ENCODE measurements at places on chromosomes 12 and 14.
A peak's percentile ranks its signal among the peaks of the same experiment; 100 is the strongest.

GRCh38 chr12:79901506-79901905 lies 33.4 kb downstream of the PPP1R12A start:
- DNase-seq, result no peak

DNA sequence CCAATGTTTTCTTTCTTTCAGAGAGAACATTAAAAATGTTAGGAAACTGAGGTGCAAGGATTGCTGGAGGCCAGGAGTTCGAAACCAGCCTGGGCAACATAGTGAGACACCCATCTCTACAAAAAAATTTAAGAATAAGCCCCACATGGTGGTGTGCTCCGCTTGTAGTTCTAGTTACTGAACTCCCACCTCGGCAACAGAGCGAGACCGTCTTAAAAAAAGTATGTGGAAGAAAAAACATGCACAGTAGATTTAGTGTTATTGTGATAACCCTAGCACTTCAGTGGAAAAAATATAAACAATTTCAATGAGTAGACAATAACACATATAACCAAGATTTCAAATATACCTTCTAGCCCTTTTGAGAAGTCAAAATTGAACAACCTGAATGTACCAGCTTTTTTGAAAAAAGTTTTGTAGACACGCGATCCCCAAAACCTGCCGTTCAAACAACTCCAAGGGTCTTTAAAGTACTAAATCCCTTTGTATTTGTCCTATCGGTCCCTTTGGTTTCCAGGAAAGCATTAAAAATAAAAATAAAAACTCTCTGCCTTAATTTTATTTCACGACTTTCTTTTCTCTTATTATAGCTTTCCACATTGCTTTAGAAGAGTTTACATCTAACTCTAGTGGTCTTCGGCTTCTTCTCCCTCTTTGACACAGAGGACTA lies 1.0 kb upstream of the ANO6 start:
- DNase-seq, result no peak

DNA sequence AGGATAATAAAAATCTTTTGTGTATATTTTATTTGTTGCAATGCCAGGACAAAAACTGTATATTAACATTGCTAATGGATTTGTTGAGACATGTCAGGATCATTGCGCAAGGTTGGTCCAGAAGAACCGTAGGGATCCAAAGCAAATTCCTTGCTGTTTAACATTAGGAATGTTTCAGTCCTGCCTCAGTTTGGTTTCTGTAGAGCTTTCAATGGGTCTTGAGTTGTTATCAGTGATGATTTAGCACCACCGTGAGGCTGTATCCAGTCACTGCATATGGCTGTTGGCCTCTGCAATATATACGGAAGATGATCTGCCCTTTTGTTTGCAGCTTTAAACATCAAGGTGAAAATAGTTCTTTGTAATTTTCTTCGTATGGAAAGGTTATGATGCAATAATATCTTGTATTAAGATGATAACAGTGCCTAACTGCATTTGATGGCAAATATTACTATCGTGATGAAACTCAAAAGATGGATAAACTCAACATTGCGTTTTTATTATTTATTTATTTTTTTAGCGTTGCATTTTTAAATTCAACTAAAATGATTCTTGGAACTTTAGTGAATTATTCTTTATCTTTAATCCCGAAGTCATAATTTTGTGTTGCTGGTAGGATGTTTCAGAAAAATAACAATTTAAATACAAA lies 231.2 kb downstream of the AKAP6 start:
- no peak for DNase-seq

DNA sequence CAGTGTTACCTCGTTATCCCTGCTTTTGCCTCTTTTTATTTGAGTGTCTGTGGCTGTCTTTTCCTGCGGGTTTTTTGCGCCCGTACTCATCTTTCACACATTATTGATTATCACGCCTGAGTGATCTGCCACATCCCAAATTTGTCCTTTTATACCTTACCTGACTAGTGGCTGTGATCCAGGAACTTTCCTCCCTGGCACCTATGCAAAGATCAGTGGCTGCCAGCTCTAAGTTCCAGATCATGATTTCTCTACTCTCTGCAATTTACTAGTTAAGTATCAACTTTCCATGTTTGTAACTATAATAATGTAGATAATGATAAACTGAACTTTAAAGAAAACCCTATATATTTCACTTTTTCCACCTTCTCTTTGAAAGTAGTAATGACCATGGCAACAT lies 36.9 kb downstream of the PLEKHA5 start:
- no peak for DNase-seq

GRCh38 chr12:112514926-112515642 lies 96.3 kb downstream of the PTPN11 start:
- DNase-seq, result no peak

- no peak for DNase-seq
Observed at GRCh38 chr14:56268039-56268438, 149.8 kb downstream of the PELI2 start.

DNA sequence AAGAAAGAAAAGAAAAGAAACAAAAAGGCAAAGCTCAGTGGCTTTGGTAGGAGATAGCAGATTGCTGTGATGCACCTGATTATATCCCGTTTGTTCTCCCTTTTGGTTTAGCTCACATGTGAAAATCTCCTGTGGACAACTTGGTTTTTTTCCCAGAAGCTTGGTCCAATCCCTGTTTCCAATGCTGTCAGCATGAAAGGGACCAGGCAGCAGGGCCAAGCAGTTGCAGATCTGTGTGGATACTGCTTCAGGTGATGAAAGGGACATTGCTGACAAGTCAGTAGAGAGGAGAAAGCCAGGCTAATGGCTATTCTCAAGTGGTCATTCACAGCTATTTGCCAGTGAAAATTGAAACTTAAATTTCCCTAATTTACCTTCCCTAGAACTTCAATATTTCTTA lies 18.8 kb upstream of the SLCO1A2 start:
- no peak for DNase-seq

- DNase-seq, result no peak
Observed at GRCh38 chr12:112798048-112798760, 6.7 kb downstream of the RPH3A start.

DNA sequence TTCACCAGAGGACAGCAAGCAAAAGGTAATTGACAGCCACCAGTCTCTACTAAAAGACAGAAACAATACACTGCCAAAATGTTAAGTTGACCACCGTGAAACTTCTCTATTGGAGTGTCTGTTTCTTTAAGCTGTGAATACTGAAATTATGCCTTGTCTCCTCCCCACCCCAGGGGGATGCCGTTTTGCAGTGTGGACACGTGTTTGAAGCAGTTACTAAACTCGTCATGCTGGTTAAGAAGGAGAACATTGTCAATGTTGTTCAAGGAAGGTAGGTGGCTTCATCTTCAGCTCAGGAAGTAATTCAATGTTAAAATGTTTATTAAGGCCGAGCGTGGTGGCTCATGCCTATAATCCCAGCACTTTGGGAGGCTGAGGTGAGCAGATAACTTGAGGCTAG lies 32.8 kb downstream of the KCTD10 start:
- no peak for DNase-seq

- DNase-seq, result peak; percentile 69
Observed at GRCh38 chr12:54439521-54440255, 20.6 kb upstream of the ITGA5 start.

DNA sequence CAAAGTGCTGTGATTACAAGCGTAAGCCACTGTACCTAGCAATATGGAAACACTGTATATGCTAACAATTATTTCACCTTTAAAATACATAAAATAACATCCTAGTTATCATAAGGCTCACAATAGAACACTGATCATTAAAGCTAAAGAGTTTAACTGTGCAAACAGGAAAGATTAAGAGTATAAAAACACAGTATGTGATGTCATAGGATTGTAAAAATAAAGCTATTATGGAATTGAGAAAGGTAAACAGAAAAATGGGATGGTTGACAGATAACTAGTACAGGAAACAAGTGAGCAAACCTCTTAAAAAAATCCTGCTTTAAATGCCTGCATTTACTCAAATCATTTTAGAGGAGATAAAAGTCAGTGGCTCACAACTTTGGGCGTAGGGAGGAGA lies 10.8 kb upstream of the IPO8 start:
- no peak for DNase-seq

DNA sequence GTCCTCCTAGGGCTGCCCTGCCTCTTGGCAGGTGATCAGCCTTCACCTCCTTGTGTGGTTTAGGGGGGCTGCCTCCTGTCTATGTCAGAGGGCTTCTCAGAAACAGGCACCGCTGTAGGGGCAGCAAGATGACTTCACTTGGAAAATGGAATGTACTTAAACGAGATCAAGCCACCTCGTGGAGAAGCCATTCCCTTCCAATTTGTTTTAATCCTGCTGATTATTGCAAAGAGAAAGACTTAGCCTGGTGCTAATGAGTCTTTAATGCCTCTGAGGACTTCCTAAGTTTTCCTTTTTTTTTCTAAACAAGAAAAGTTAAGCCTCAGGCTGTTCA lies 62.3 kb upstream of the RFLNA start:
- DNase-seq, result no peak

GRCh38 chr14:77502109-77502782 lies 3.6 kb upstream of the ISM2 start:
- DNase-seq, result no peak

DNA sequence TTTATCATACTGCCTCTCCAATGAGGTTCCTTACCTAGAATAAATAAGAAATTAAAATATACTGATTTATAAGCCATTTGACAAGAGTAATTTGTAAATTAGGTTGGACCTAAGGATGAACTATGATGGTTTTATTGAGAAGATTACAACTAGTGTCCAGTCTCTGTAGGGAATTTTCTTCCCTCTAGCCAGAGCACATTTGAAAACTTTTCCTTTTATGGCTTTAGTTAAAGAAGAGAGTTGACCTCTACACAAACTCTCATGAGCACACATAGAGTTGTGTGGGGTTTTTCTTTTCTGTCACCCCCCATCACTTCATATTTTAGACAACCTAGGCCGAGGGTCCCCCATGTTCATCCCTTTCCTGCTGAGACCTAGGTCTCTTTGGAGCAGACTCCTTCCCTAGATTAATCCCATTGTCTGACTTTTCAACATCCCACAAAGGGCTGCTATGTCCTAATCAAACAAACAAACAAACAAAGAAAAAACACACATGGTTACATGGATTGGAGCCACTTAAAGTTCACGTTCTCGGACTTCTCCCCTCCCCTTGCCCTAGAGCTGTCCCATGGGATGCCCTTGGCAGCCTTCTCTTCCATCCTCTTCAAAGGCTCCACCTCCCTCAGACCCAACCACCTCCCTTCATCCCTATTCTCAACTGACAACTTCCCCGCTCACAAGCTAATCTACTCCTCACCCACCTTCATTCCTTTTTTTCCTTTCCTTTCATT lies 40.7 kb downstream of the GPR135 start:
- no peak for DNase-seq

- no peak for DNase-seq
Observed at GRCh38 chr12:50248883-50249282, 34.4 kb downstream of the LIMA1 start.

DNA sequence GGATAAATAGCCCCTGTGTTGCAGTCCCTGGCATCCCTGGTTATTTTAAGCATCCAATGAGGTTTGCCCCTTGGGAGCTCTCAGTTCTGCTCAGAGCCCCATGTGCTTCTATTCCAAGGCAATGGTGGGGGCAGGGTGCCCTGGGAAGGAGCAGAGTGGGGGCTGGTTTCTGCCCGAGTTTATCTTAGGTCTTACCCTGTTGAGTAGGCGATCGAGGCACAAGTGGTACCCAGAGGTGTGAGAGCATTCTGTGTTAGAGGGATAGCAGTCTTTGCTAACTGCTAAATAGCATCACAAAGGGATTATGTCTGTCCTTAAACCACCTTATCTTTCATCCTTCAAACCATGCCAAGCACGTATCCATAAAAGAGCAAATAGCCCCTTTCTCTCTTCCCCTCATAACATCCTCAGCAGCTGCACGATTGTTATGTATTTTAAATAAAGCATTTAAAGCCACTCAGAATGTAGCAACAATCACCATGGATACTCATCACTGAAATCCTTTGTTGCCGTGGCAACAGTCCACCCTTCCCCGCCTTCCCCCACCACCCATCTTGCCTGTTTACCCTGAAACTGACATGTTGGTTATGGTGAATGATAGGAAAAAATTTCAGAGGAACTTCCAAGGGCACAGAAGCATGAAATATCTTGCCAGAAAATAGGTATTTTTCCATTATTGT lies 139.3 kb downstream of the PTPN11 start:
- DNase-seq, result no peak

- DNase-seq, result no peak
Observed at GRCh38 chr14:36208690-36209278, 32.3 kb upstream of the PTCSC3 start.

DNA sequence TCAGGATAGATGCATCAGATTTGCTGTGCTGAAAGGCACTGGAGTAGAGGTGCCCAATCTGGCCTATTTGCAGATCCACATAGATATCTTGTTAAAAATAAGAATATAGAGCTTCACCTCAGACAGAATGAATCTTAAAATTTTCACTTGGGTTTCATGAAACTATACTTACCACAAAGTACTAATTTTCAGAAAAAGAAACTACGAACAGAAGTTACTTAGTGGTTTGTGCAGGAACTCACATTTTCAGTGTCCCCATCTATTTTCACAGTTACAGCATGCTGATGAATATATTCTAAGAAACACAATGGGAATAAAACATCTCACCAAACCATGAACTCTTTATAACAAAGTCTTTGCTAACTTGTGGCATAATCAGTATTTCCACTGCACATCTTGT lies 449.4 kb downstream of the RERGL start:
- no peak for DNase-seq

DNA sequence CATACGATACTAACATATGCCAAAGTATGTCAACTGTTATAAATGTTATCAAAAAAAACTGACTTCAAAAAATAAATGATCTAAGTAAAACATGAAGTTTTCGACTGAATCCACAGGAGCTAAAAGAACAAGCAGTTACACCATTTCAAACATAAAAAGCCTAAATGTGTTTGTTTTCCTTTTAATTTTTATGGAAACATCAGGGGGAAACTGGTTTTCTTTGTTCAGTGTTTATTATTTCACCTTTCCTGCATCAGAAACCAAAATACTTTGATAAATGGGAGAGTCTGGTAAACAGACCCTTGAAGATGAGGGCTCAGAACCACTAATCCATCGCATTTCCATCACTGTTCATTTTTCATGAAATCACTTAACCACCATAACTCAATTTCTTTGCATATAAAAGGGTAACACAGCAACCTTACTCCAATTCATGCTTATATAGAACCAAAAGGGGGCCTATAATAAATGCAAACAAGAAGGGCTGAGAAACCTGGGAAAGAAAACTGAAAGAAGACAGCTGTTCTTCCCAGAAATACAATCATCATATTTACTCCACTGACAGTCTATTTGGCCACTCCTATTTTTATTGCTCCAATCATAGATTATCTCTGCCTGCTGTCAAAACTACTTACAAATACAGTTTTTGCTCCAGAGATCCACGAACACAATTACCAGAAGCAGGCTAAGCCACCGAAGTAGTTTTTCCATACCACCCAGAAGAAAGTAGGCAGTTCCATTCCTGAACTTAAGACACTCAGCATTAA lies 17.0 kb downstream of the FGD6 start:
- no peak for DNase-seq

- no peak for DNase-seq
Observed at GRCh38 chr14:32607399-32607798, 278.3 kb downstream of the AKAP6 start.

DNA sequence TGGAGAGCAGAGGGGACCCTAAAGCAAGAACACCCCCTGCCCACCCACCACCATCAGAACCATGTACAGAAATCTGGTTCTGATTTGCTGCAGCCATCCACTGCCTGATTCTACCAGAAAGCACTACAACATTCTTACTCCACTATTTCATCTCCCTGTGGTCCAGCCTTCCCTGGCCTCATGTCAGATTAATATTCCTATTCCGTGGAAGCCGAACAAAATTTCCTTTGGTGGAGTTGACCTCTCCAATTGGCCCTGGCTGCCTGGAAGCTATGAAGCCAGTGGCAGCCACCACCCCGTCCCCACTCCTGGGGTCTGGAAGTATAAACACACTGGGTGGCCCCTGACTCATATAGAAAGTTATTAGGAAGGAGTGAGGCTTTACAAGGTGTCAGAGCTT lies 60.2 kb downstream of the ANO2 start:
- DNase-seq, result no peak

Measured in stimulated activated naive CD4-positive, alpha-beta T cell (primary cell).